ENCODE measurements at places on chromosomes 3 and 15. TPM values are rescaled to one million over a fixed set of nuclear protein-coding genes. Genes with fewer than 3 reads are reported as not detected.

The FBXW12 gene
- total RNA-seq: not detected

The TMA7 gene
- 153 TPM for total RNA-seq

The PPARG gene
- total RNA-seq: 128 TPM

The SPATA12 gene
- total RNA-seq: 0.15 TPM

The SI gene
- not detected for total RNA-seq

The CRELD1 gene
- total RNA-seq: 54.3 TPM

The MESP2 gene
- total RNA-seq: not detected

The LHFPL4 gene
- not detected for total RNA-seq

The CCPG1 gene
- total RNA-seq: 104 TPM

The AHSG gene
- not detected for total RNA-seq

The ZMYND10 gene
- 32.8 TPM for total RNA-seq

The GOLGA6B gene
- not detected for total RNA-seq

The PPM1L gene
- total RNA-seq: 14.9 TPM

The MRAS gene
- total RNA-seq: 55.4 TPM

The GPR62 gene
- total RNA-seq: not detected

The MIX23 gene
- total RNA-seq: 18.3 TPM

The NANOGP8 gene
- total RNA-seq: 0.59 TPM

The ISLR gene
- total RNA-seq: 24.0 TPM

The GOLGA8H gene
- 0.24 TPM for total RNA-seq

The KNG1 gene
- not detected for total RNA-seq

The KNSTRN gene
- 20.1 TPM for total RNA-seq

The GOLGA8G gene
- not detected for total RNA-seq

The MORC1 gene
- total RNA-seq: not detected

The TM6SF1 gene
- total RNA-seq: 31.2 TPM

The LIPH gene
- total RNA-seq: 29.7 TPM

The PFN2 gene
- total RNA-seq: 28.5 TPM

The TAGLN3 gene
- 0.44 TPM for total RNA-seq

The DAZL gene
- not detected for total RNA-seq

The FAM43A gene
- total RNA-seq: 12.9 TPM

The VILL gene
- total RNA-seq: 12.5 TPM

The ACY1 gene
- total RNA-seq: 20.6 TPM

The CERS3 gene
- total RNA-seq: not detected
